ENCODE measurements at places on chromosomes 3 and 15. TPM values are rescaled to one million over a fixed set of nuclear protein-coding genes. Genes with fewer than 3 reads are reported as not detected.

DNA sequence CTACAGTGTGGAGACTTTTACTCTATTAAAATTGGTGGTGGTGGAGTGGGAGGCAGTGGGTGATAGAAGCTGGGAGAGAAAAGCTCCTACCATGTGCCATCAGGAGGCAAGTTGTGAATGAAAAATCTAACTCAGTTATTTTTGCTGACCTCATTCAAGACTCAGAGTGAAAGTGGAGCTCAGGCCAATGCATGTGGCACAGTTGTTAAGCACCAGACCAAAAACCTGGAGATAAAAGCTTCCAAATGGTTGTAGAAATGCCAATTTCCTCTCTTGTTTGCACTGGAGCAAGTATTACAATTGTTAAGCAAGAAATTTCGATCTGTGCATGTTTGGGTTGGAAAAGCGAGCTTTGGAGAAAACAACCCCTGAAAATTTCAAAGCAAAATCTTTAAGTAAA is 81.5 kb upstream of the PRICKLE2 start:
- no peak for DNase-seq

DNA sequence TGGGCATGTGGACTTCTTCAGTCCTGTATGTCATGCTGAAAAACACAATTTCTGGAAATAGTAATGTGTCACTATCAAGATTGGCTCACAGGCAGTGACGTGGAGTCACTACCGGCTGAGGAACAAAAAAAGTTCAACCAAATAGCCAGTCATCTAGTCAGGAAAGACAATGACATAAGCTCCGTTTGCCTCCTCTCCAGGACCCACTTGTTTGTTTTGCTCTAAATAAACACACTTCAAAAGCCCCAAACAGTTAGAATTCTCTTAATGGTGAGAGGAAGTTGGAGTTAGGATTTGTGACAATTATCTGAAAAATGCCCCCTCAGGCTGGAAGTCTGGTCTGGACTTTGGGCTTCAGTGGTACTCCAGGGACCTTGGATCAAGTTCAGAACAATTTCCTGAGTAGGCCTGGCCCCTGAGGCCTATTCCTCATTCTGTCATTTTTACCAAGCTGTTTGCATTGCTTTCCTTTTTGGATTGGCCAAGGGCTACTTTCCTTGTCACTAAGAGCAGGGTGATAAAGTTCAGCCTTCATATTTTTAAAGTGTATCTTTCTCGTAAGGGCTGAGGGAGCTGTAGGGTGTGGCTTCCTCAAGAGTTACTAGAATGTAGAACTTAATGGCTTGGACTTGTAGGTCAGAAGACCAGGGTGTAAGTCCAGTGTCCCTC is 98.9 kb downstream of the EOMES start:
- DNase-seq: no peak

GRCh38 chr3:128505771-128506170 is 12.8 kb upstream of the GATA2 start:
- DNase-seq: no peak

The KLF15 gene
- total RNA-seq: 22.7 TPM
